ENCODE measurements at places on chromosomes 7 and 10. TPM values are rescaled to one million over a fixed set of nuclear protein-coding genes. Genes with fewer than 3 reads are reported as not detected.
A peak's percentile ranks its signal among the peaks of the same experiment; 100 is the strongest.

- peaks cover 6% of the 10 kb centered on the region for H3K36me3 ChIP-seq
- no peak overlapping the region for H3K27ac ChIP-seq
- H3K4me3 ChIP-seq, result no peak overlapping the region
- DNase-seq, result no peak
- H3K27me3 ChIP-seq, result no peaks in the 10 kb centered on the region
- peaks cover 10% of the 10 kb centered on the region for H3K4me1 ChIP-seq
Observed at GRCh38 chr7:19928247-19928646, 154.8 kb upstream of the TMEM196 start.

DNA sequence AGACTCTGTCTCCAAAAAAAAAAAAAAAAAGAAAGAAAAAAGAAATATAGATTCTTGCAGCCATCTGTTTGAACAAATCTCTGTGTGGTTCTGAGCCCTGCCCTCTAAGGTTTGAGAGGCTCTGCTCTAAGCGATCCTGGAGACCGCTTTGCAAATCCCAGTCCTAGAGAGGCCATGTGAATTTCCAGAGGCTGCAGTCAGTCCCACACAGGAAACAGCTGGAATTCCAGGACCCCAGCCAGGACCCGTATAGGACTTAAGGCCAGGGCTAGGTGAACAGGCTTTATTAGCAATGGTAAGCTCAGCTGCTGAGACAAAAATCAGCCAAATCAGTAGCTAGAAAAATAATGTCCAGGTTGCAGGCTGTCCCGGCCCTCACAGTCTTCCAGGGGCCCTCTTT is 154.8 kb downstream of the RPS24 start:
- H3K4me1 ChIP-seq, result no peaks in the 10 kb centered on the region
- H3K27ac ChIP-seq, result no peak overlapping the region
- H3K36me3 ChIP-seq, result no peaks in the 10 kb centered on the region
- DNase-seq, result no peak
- H3K27me3 ChIP-seq, result no peaks in the 10 kb centered on the region
- H3K4me3 ChIP-seq, result no peak overlapping the region

DNA sequence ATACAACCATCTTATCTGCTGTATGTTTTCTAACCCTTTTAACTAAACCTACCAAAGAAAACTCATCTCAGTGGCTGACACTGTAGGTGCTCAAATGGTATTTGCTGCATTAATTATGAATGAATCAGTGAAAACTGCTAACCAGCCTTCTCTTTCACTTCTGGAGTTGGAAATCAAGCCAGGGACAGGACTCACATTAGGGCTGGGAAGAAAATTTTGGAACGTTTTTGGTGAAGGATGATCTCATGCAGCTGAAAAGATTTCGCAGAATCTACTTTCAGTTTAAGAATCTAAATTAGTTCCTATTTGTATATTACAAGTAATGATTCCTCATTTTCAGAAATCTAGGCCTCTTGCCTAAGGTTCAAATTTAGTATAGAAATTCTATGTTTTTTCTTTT is 12.9 kb downstream of the MTPN start:
- peaks cover 11% of the 10 kb centered on the region for H3K36me3 ChIP-seq
- no peak overlapping the region for H3K4me3 ChIP-seq
- peaks cover 27% of the 10 kb centered on the region for H3K4me1 ChIP-seq
- H3K27me3 ChIP-seq, result no peaks in the 10 kb centered on the region
- H3K27ac ChIP-seq, result no peak overlapping the region

DNA sequence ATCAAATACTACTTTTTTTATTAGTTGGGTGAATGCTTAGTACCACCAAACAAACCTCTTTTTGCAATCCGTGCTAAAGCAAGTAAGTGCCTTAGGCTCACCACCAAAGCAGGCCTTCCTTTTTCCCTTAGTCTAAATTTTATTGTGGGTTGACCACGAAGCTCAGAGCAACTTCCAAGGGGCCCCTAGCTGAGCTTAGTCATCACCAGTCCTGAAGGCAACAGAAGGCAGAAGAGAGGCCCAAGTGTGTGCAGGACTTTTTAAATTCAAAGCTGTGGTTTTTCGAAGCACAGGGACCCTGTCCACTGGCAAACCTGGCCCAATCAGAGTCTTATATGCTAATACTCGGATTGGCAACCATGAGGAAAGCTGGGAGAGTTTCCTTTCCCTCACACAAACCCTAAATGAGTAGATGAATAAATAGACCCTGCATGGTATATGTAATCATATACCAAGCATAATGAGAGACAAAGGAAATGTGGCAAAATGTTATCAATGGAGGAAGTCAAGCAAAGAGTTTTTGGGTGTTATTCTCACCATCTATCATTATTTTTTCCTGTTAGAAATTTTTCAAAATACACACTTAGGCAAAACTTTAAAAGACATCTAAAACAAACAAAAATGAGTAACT is 453.2 kb upstream of the GALNT17 start:
- no peaks in the 10 kb centered on the region for H3K27me3 ChIP-seq
- no peak for DNase-seq
- no peak overlapping the region for H3K4me3 ChIP-seq
- no peak overlapping the region for H3K27ac ChIP-seq
- no peaks in the 10 kb centered on the region for H3K4me1 ChIP-seq
- H3K36me3 ChIP-seq, result no peaks in the 10 kb centered on the region

GRCh38 chr7:22248111-22248809 is 108.7 kb downstream of the RAPGEF5 start:
- no peaks in the 10 kb centered on the region for H3K27me3 ChIP-seq
- no peak for DNase-seq
- H3K36me3 ChIP-seq, result no peaks in the 10 kb centered on the region
- H3K4me1 ChIP-seq, result no peaks in the 10 kb centered on the region
- H3K27ac ChIP-seq, result no peak overlapping the region

DNA sequence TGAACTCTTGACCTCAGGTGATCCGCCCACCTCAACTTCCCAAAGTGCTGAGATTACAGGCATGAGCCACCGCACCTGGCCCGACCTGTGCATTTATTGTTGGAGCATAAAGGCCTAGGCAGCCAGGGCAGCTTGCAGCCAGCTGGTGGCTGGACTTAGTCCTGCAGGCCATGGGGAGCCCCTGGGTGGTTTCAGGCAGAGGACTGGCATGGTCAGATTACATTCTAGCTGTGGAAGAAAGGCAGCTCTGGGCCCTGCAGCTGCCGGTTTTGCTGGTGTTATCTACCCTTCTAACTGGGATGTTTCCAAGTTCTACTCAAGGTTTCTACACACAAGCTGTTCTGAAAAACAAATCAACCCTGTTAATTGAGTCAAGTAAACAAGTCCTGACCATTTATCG is 22.7 kb upstream of the MKRN1 start:
- no peaks in the 10 kb centered on the region for H3K27me3 ChIP-seq
- no peaks in the 10 kb centered on the region for H3K36me3 ChIP-seq
- no peak for DNase-seq
- H3K4me1 ChIP-seq, result peaks cover 4% of the 10 kb centered on the region
- H3K4me3 ChIP-seq, result no peak overlapping the region
- no peak overlapping the region for H3K27ac ChIP-seq

DNA sequence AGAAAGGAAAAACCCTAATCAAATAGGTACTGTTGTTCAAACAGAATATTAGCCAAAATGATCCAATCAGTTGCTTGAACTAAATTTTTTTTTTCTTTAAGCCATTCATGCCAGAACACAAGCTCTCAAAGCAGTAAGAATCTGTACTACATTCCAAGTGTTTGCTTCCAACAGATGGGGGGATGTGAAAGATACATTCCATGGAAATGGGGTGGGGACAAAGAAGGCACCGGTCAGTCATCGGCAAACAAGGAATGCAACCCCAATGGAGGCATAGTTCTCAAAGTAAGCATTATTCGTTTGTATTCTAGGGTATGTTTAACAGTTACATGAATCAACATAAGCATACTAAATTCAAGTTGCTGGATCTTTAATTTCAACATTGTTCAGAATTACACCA is 32.5 kb downstream of the C10orf143 start:
- H3K36me3 ChIP-seq, result no peaks in the 10 kb centered on the region
- no peaks in the 10 kb centered on the region for H3K4me1 ChIP-seq
- no peak overlapping the region for H3K27ac ChIP-seq

Gene CFAP58
- total RNA-seq, result 1.1 TPM

Gene HYAL4
- not detected for total RNA-seq

GRCh38 chr10:88138319-88138848 is 275.0 kb downstream of the PTEN start:
- H3K36me3 ChIP-seq, result no peaks in the 10 kb centered on the region
- DNase-seq, result no peak
- H3K4me3 ChIP-seq, result no peak overlapping the region
- peaks cover 6% of the 10 kb centered on the region for H3K4me1 ChIP-seq

Gene PPP3CB
- total RNA-seq, result 37.4 TPM

- no peaks in the 10 kb centered on the region for H3K4me1 ChIP-seq
- H3K4me3 ChIP-seq, result no peak overlapping the region
- H3K27me3 ChIP-seq, result peaks cover 49% of the 10 kb centered on the region
- H3K27ac ChIP-seq, result no peak overlapping the region
- peak; percentile 14 for DNase-seq
Observed at GRCh38 chr7:37915438-37915837, 1.2 kb downstream of the SFRP4 start.

DNA sequence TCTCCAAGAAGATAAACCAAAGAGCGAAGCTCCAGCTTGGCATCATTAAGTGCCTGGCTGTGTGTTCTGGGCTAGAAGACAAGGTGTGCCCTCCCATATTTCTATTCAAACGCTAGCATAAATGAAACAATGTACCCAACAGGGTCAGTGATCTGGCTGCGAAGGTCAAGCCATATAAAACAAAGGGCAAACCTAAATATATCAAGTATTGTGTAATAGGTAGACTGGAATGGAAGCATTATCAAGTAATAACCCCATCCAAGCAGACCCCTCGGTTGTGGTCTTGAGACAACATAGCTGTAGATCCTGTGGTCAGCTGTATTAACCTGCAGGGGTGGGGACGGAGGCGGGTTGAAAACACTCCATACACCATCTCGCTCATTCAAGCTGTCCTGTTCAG is 31.6 kb upstream of the TNKS2 start:
- no peaks in the 10 kb centered on the region for H3K36me3 ChIP-seq
- no peak overlapping the region for H3K27ac ChIP-seq
- no peak for DNase-seq
- no peak overlapping the region for H3K4me3 ChIP-seq
- no peaks in the 10 kb centered on the region for H3K4me1 ChIP-seq
- peaks cover 19% of the 10 kb centered on the region for H3K27me3 ChIP-seq

Gene MRC1
- not detected for total RNA-seq

GRCh38 chr7:131554880-131555516 is 1.4 kb downstream of the PODXL start:
- no peaks in the 10 kb centered on the region for H3K36me3 ChIP-seq
- peak overlapping the region; percentile 67 for H3K4me3 ChIP-seq
- H3K27me3 ChIP-seq, result peaks cover 21% of the 10 kb centered on the region
- H3K27ac ChIP-seq, result no peak overlapping the region
- no peak for DNase-seq

- H3K4me3 ChIP-seq, result no peak overlapping the region
- no peaks in the 10 kb centered on the region for H3K27me3 ChIP-seq
- no peaks in the 10 kb centered on the region for H3K4me1 ChIP-seq
- peaks cover 29% of the 10 kb centered on the region for H3K36me3 ChIP-seq
- H3K27ac ChIP-seq, result no peak overlapping the region
Observed at GRCh38 chr7:101916041-101916800, 98.8 kb downstream of the CUX1 start.

Gene PLPP4
- total RNA-seq, result 0.86 TPM

DNA sequence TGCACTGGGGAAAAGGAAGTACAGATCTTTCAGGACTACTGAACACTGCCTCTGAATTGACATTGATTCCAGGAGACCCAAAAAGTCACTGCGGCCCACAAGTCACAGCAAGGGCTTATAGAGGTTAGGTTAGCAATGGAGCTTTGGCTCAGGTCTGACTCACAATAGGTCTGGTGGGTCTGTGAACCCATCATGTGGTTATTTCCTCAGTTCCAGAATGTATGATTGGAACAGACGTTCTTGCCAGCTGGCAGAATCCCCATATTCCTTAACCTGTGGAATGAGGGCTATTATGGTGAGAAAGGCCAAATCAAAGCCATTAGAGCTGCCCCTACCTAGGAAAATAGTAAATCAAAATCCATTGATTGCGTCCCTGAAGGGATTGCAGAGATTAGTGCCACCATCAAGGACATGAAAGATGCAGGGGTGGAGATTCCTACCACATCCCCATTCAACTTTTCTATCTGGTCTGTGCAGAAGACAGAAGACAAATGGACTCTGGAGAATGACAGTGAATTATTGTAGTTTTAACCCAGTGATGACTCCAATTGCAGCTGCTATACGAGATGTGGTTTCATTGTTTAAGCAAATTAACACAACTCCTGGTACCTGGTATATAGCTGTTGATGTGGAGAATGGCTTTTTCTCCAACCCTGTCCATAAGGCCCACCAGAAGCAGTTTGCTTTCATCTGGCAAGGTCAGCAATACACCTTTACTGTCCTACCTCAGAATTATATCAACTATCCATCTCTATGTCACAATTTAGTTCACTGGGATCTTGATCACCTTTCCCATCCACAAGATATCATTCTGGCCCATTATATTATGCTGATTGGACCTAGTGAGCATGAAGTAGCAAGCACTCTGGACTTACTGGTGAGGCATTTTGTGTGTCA is 44.5 kb upstream of the PIK3CG start:
- no peaks in the 10 kb centered on the region for H3K4me1 ChIP-seq

Gene TBC1D12
- 5.4 TPM for total RNA-seq

Gene LRRC18
- not detected for total RNA-seq

- H3K27me3 ChIP-seq, result peaks cover 43% of the 10 kb centered on the region
- H3K36me3 ChIP-seq, result no peaks in the 10 kb centered on the region
- peaks cover 6% of the 10 kb centered on the region for H3K4me1 ChIP-seq
Observed at GRCh38 chr10:49162063-49162462, 26.1 kb downstream of the TMEM273 start.

DNA sequence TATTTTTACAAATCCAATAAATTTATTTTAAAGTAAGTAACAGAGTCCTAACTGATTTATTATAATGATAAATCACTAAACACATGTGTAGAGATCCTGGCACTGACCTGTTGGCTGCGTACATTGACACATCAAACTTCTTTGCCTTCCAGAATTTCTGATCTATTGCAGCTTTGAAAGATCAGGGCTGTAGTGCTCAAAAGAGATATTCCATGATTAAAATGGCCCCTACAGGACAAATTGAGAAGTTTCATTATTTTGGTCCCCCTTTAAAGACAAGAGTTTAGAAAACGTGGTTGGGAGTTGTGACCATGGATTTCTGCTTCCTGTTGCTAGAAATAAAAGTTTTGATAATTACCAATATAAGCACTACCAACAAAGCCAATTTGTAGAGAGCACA is 87.7 kb upstream of the PDK4 start:
- H3K36me3 ChIP-seq, result peaks cover 4% of the 10 kb centered on the region
- DNase-seq, result peak; percentile 60
- peaks cover 4% of the 10 kb centered on the region for H3K4me1 ChIP-seq

DNA sequence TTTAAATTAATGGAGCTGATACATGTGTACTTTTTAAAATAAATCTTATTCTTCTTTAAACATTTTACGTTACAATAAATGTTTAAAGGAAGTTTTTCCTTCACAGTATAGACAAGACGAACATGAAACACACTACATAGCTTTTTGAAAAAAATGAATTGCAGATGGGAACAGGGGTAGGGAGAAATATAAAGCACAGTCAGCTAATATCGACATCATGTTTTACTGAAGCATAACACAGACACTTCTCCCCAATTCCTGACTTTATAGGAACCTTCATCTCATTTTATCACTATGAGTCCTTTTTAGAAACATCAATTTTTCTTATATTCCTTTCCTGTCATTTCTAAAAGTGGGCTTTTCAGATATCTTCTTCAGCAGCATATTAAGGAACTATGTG is 153.5 kb downstream of the MACC1 start:
- H3K27ac ChIP-seq, result no peak overlapping the region
- H3K4me3 ChIP-seq, result no peak overlapping the region
- no peaks in the 10 kb centered on the region for H3K36me3 ChIP-seq
- no peaks in the 10 kb centered on the region for H3K4me1 ChIP-seq

GRCh38 chr10:124632566-124632965 is 111.6 kb downstream of the FAM53B start:
- peaks cover 11% of the 10 kb centered on the region for H3K36me3 ChIP-seq
- H3K4me3 ChIP-seq, result no peak overlapping the region
- H3K27ac ChIP-seq, result peak overlapping the region; percentile 93
- no peaks in the 10 kb centered on the region for H3K27me3 ChIP-seq
- DNase-seq, result no peak

Data from MCF 10A (cell line).